ENCODE measurements at places on chromosomes 2 and 18.

GRCh38 chr2:230234845-230235244 is 9.3 kb downstream of the SP140 start:
- DNase-seq = no peak

- no peak for DNase-seq
Measured at GRCh38 chr2:71905205-71905604, 242.5 kb downstream of the CYP26B1 start.

- no peak for DNase-seq
Measured at GRCh38 chr18:6732952-6733351, 3.4 kb downstream of the ARHGAP28 start.

DNA sequence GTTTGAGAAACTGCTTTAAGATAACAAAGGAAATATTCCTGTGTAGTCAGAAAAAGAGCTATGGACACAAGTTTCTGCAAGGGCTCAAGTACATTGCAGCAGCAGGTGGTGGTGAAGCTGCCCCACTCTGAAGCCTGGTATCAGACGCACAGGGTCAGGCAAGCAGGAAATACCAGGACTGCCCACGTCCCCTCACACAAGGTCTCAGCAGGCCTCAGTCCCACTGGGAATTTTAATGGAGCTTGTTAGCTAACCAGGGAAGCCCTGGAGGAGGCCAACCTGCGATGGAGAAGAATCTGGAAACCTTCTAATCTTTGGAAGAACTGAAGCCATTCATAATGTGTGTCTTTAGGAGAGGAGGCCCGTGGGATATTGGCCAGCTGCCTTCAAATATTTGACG is 168.3 kb downstream of the UXS1 start:
- no peak for DNase-seq

GRCh38 chr2:238284802-238285515 is 3.5 kb downstream of the PER2 start:
- no peak for DNase-seq

DNA sequence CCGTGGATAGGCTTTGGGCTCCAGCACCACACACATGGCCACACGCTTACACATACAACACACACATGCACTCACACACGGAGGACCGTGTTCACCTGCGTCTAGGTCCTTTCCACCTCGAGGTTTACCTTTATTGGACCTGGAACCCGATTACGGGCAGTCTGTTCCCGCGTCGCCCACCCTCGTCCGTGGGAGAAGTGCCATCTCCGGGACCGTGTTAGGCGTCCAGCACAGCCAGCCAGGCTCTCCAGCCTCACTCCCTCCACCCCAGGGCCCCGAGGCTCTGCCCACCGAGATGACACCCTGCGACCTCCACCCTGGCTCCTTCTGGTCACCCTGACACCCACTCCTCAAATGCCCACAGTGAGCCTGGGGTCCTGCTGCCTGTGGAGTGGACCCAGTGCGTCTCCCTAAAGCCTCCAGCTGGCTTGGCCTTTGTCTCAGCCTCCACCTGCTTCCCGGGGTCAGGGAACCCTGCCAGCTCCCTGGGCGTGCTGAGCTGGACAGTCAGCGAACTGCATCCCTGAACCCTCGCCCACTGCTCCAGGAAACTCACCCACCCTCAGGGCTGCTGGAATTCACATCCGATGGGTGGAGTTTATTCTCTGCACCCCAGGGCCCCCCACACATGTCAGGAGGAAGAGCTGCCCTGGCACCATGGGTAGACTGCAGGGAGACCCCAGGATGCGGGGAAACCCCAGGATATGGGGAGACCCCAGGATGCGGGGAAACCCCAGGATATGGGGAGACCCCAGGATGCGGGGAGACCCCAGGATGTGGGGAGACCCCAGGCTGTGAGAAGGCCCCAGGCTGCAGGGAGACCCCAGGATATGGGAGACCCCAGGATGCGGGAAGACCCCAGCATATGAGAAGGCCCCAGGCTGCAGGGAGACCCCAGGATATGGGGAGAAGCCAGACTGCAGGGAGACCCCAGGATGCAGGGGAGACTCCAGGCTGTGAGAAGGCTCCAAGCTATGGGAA is 33.0 kb downstream of the ADI1 start:
- DNase-seq = no peak

- DNase-seq = no peak
Measured at GRCh38 chr2:38448692-38449410, 71.8 kb upstream of the ATL2 start.

GRCh38 chr2:127220102-127220767 is at the start of gene CYP27C1:
CYP27C1 (minus strand) TSS chr2:127220299; CDS start chr2:127220270, 29 bp downstream.
- DNase-seq = peak; percentile 25

- no peak for DNase-seq
Measured at GRCh38 chr2:132374961-132375360, 41.6 kb upstream of the GPR39 start.

- no peak for DNase-seq
Measured at GRCh38 chr18:21743166-21743832, 2.7 kb downstream of the MIB1 start.

GRCh38 chr2:201353116-201353515 is 4.0 kb downstream of the FLACC1 start:
- no peak for DNase-seq

- peak; percentile 71 for DNase-seq
Measured at GRCh38 chr2:158043181-158043948, 58.3 kb upstream of the UPP2 start.

- DNase-seq = peak; percentile 21
Measured at GRCh38 chr2:154402213-154402612, 296.3 kb upstream of the KCNJ3 start.

DNA sequence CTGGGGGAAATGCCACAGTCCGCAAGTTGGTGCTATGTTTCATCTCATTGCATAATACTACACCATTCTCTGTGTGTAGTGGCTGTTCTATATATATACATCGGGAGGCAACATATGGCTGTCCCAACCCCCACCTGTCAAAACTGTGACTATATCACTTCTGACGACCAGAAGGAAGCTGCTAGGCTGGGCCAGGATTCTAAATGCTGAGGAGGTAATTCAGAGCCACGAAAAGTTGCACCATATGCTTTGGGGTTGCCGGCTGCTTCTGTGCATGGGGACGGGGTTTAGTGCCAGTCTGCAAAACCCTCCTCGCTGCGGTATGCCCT is 117.3 kb downstream of the MSH2 start:
- DNase-seq = peak; percentile 62

- no peak for DNase-seq
Measured at GRCh38 chr2:218086478-218086877, 17.4 kb downstream of the RUFY4 start.

- DNase-seq = peak; percentile 62
Measured at GRCh38 chr18:48002933-48003365, 72.5 kb upstream of the SMAD2 start.

- peak; percentile 4 for DNase-seq
Measured at GRCh38 chr2:123971564-123972318, 53.3 kb upstream of the CNTNAP5 start.

DNA sequence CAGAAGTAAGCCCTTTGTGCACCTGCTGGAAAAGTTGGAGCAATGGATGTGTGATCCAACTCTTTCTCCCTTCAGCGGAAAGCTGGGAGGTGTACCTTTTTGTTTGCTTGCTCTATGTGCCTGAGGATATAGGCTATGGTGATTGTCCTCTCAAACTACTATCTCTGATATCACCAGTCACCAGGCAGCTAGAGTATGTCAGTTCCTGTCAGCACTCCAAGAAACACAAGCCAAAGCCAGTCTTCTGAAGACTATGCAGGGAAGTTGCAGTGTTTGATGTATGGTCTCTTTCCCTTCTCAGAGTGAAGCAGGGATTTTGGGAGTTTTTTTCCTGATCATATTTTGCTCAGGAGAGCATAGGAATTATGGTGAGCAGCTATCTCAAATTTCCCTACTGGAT is 146.4 kb downstream of the PTH2R start:
- no peak for DNase-seq

DNA sequence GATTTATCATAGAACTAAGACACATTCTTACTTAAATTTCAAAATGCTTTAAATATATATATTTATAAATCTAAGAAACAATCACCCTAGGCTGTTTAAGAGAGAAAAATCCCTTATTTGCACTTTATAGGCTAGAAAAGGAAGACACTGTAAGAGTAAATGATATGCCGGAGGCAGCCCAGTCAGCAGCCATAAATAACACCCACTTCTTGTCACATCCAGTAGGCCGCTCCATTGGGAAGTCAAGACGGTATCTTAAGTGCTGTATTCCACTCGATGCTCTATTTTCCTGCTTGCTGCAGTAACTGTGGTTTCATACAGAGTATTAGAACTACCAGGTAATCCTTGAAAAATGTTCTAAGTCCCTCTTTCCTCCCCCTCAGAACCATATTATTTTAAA is 57.9 kb downstream of the ABCA12 start:
- DNase-seq = no peak

GRCh38 chr2:219680958-219681693 is 53.7 kb downstream of the SLC4A3 start:
- peak; percentile 34 for DNase-seq

DNA sequence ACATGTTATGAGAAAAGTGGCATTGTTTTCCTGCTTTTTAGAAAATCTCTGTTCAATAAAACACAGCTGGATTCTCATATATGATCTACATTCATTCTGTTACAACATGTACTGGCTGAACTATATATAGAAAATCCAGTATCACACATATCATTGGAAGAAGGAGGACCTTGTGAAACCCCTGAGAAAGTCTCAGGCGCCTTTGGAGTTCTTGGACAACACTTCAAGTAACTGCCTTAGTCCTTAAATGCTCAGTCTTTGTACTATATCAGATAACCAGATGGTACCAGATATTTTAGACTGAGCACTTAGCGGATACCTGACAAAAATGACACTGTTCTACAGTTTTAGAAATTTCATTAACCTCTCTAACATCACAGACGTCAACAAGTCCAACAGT is 72.2 kb downstream of the ACVR1 start:
- DNase-seq = no peak

DNA sequence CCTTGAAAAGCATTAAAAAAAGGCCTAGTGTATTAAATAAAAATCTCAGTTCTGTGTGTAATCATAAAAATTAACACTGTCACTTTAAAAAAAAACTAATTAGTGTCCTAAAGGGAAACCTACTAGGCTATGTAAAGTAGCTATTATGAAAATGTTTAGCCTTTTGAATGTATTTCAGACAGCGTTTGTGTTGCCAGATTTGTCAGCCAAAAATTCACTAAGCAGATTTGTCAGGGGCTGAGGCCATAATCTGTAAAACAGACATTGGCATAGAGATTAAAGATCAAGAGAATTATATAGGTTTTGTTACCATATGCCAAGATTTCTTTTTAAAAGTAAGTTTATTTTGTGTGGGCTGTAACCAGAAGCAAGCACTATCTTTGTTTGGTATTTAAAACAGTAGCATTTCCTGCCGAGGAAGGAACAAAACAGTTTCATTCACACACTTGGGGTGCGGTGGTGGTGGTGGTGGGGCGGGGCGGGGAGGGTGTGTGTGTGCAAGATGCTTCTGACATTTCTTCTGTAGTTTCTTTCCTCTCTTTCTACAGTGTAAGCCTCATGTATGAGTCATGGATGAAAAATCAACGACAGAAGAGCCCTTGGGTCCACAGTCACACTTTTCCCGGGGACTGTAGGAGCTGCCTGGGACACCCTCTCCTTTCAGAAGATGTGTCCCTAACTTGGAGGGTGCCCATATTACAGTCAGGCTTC is 328.5 kb upstream of the FANCL start:
- DNase-seq = no peak

GRCh38 chr2:57376985-57377384 is 669.6 kb upstream of the VRK2 start:
- peak; percentile 55 for DNase-seq

GRCh38 chr2:3316456-3317276 is 61.0 kb downstream of the EIPR1 start:
- DNase-seq = peak; percentile 4

GRCh38 chr2:238114851-238115660 is 14.9 kb downstream of the ESPNL start:
- no peak for DNase-seq

DNA sequence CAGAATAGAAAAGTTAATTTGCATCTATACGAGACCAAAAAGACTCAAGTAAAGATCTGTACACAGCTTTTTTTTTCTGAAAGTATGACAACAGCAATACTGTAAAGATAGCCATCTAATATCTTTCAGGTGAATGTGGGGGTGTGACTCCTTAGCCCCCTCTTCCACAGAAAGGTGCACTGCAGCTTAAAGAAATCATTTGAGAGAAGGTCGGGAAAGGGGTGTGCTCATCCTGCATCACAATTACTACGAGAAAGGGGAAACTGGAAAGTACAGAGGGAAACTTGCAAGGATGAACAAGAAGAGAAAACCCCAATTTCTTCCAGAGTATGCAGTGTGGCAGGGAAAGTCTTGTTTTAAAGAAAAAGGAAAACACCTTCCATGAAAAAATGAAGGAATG is 255.6 kb downstream of the CCDC178 start:
- DNase-seq = no peak

DNA sequence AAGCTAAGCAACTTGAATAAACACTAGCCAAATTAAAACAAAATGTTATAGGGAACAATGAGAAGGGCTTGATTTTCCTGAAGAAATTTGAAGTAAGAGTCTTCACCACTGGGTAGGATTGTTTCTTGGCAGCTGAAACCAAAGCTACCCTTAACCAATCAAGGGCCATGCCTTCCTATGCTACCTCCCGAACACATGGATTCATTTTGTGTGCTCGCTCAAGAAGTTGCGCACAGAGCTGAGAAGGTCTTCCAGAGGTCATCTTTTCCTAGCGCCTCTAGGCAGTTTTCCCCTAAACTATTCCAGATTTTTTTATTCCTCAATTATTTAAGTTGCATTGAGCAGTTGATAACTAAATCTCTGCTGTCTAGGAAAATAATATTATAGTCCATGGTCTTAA is 264.6 kb downstream of the RBM43 start:
- no peak for DNase-seq

DNA sequence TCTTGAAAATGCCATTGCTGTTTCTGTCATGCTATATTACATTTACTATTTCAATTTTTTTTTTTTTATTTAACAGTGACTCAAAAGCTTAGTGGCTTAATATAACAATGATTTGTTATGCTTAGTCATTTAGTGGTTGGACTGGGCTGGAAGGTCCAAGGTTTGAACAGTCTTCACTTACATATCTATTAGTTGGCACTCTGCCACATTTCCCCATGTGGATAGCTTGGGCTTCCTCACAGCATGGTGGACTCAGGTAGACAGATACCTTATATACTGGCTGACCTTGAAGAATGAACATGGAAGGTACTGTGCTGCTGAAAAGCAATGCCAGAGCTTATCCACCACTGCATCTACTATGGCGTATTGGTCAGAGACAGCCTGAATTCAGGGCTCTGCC is 909.5 kb upstream of the SOX11 start:
- no peak for DNase-seq

- no peak for DNase-seq
Measured at GRCh38 chr2:216287251-216287650, 85.0 kb downstream of the MARCHF4 start.

- DNase-seq = no peak
Measured at GRCh38 chr18:58871514-58872420, 7.1 kb downstream of the ZNF532 start.

GRCh38 chr2:205267323-205267722 is 415.0 kb upstream of the NRP2 start:
- DNase-seq = no peak

- no peak for DNase-seq
Measured at GRCh38 chr2:116718451-116718850, 1096.0 kb upstream of the DDX18 start.

- peak; percentile 1 for DNase-seq
Measured at GRCh38 chr18:11149441-11150270, at the start of gene PIEZO2. PIEZO2 (minus strand) TSS chr18:11149569; CDS start chr18:11148588, 981 bp downstream.

GRCh38 chr2:173860082-173860481 is 105.1 kb downstream of the SP3 start:
- DNase-seq = peak; percentile 51
